ENCODE measurements at places on chromosomes 4 and X. TPM values are rescaled to one million over a fixed set of nuclear protein-coding genes. Genes with fewer than 3 reads are reported as not detected.

DNA sequence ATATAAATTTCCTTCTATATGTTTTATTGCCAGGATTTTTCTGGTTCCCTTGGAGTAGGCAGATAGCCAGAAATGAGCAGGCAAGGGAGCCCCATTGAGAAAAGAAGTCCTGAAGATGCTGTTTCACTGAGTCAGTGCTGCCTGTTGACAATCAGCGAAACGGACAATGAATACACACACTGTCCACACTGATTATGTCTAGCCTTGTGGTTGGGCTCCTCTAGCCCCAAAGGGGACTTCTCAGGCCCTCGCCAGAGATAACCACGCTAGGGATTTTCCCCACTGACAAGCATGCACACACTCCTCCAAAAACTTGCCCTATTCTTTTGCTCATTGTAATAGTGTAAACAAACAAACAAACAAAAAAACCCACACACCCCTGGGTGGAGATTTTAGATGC lies 369.3 kb downstream of the DMD start:
- H3K36me3 ChIP-seq, result no peaks in the 10 kb centered on the region
- DNase-seq, result no peak
- H3K27ac ChIP-seq, result no peak overlapping the region
- H3K4me3 ChIP-seq, result no peak overlapping the region
- H3K4me1 ChIP-seq, result no peaks in the 10 kb centered on the region

GRCh38 chr4:78863991-78864390 lies 75.2 kb downstream of the PAQR3 start:
- H3K4me1 ChIP-seq, result no peaks in the 10 kb centered on the region
- no peak overlapping the region for H3K27ac ChIP-seq
- H3K27me3 ChIP-seq, result no peaks in the 10 kb centered on the region
- no peak overlapping the region for H3K4me3 ChIP-seq
- DNase-seq, result no peak
- no peaks in the 10 kb centered on the region for H3K36me3 ChIP-seq

DNA sequence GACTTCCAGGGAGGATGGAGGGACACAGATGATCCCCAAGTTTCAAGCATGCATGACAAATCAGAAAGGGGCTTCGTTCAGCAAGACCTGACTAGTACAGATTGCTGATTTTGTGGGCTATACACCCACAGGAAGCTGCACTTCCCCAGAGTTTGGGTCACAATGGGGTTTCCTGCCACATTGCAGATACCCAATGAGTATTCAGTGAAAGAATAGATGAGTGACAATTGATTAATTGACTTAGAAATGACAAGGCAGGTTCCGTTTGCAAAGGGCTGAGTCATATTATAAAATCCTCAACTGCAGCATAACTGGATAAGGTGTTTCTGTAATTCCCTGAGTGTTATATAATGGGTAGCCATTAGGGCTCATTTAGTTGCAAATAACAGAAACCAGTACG lies 146.6 kb upstream of the TBL1X start:
- H3K27me3 ChIP-seq, result no peaks in the 10 kb centered on the region
- no peak for DNase-seq
- H3K27ac ChIP-seq, result no peak overlapping the region
- no peak overlapping the region for H3K4me3 ChIP-seq

DNA sequence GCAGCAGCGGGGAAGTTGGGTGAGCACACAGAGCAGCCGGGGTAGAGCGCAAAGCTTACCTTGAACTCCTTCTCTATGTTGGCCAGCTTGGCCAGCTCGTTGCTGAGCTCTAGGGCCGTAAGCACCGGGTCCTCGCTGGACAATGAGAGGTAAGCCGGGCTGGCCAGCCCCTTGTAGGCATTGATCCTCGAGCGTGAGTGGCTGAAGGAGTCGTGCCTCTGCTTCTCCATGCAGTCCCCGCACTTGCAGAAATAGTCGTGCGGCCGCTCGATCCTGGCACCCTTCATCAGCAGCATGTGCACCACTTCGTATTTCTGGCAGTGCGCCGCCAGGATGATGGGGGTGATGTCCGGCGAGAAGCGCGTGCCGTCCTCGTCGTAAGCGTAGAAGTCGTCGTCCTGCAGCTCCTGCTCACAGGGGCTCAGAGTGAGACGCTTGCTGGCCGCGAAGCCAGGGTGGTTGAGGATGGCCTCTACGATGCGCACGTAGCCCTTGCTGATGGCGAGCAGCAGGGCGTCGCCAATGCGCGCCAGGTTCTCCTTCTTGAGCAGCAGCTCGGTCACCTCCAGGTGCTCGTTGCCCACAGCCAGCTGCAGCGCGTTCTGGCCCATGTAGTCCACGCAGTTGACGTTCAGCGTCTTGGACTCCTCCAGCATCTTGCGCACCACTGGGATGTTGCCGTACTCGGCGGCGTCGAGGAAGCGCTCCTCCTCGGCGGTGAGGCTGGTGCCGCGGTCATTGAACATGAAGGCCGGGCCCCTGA lies 19.5 kb downstream of the TRPC3 start:
- no peaks in the 10 kb centered on the region for H3K36me3 ChIP-seq
- H3K4me1 ChIP-seq, result no peaks in the 10 kb centered on the region
- H3K4me3 ChIP-seq, result no peak overlapping the region

DNA sequence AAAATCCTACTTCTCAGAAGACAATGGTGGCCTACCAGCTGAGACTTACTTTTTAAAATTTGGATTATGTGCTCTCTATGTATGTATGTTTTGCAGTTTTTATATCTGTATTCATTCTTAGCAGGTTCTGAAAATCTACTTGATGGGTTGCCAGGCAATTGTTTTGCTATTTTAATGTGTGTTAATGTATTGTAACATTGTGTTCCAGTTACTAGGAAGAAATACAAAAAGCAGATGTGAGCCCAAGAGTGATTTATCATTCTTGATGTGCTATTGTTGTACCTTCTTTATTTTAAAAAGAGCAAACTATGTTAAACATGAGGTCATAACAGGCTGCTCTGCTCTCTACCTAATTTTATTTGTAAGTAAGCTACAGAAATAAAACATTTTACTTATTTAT lies 81.9 kb downstream of the REPS2 start:
- H3K36me3 ChIP-seq, result no peaks in the 10 kb centered on the region
- no peak overlapping the region for H3K27ac ChIP-seq
- H3K27me3 ChIP-seq, result no peaks in the 10 kb centered on the region
- H3K4me1 ChIP-seq, result no peaks in the 10 kb centered on the region

- no peak overlapping the region for H3K4me3 ChIP-seq
- no peak overlapping the region for H3K27ac ChIP-seq
- H3K36me3 ChIP-seq, result no peaks in the 10 kb centered on the region
- no peak for DNase-seq
These were observed 390.9 kb downstream of the TEX13C start for GRCh38 chrX:125710403-125711062.

- H3K27ac ChIP-seq, result no peak overlapping the region
- no peaks in the 10 kb centered on the region for H3K27me3 ChIP-seq
- no peak for DNase-seq
- no peaks in the 10 kb centered on the region for H3K4me1 ChIP-seq
- peaks cover 40% of the 10 kb centered on the region for H3K36me3 ChIP-seq
These were observed 59.3 kb downstream of the JADE1 start for GRCh38 chr4:128868758-128869157.

GRCh38 chrX:46579250-46579649 lies 5.7 kb downstream of the CHST7 start:
- H3K27me3 ChIP-seq, result no peaks in the 10 kb centered on the region
- DNase-seq, result no peak
- no peak overlapping the region for H3K4me3 ChIP-seq
- H3K27ac ChIP-seq, result no peak overlapping the region
- no peaks in the 10 kb centered on the region for H3K4me1 ChIP-seq

- no peak overlapping the region for H3K4me3 ChIP-seq
- no peaks in the 10 kb centered on the region for H3K36me3 ChIP-seq
- H3K27ac ChIP-seq, result no peak overlapping the region
- H3K27me3 ChIP-seq, result no peaks in the 10 kb centered on the region
- no peak for DNase-seq
These were observed 1839.5 kb upstream of the PCDH10 start for GRCh38 chr4:131309628-131310027.

- H3K36me3 ChIP-seq, result no peaks in the 10 kb centered on the region
- no peak overlapping the region for H3K4me3 ChIP-seq
- H3K4me1 ChIP-seq, result no peaks in the 10 kb centered on the region
- no peak overlapping the region for H3K27ac ChIP-seq
These were observed 72.0 kb upstream of the GPRIN3 start for GRCh38 chr4:89379511-89380044.

DNA sequence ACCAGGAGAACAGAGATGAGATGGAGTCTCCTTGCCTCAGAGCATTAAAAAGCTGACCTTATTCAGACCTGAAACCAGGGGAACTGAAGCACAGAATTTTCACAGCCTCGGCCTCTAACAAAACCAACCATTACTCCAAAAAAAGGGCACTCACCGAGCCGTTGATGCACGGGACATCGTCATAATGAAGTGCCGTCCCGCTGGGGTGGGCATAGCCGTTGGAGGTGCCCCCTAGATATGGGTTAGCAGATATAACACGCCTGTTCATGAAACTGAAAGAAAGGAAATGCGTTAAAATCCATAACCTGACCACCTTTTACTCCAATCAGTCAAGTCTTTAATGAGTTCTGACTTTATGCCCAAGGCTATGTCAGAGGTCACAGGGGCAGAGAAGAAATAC lies 153.6 kb downstream of the AFAP1 start:
- no peaks in the 10 kb centered on the region for H3K27me3 ChIP-seq
- peaks cover 20% of the 10 kb centered on the region for H3K4me1 ChIP-seq
- no peak overlapping the region for H3K4me3 ChIP-seq
- H3K27ac ChIP-seq, result no peak overlapping the region
- no peak for DNase-seq

DNA sequence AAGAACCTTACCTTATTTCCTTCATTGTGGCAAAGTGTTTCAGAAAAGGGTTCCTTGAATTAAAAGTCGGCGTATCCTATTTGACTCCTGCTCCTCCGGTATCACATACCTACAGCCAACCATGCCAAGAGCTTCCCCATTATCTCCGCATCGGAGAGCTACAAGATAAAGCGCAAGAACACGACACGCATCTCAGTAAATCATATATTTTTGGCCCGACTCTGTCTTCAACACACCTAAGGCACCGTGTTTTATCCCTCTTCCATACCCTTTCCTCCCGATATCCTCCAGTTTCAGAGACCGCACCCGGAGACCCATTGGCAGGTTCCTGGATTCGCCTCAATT lies 497 bp upstream of the THAP9 start:
- peak overlapping the region; percentile 82 for H3K27ac ChIP-seq
- DNase-seq, result no peak
- H3K36me3 ChIP-seq, result peaks cover 4% of the 10 kb centered on the region
- peaks cover 17% of the 10 kb centered on the region for H3K4me1 ChIP-seq
- H3K27me3 ChIP-seq, result no peaks in the 10 kb centered on the region

DNA sequence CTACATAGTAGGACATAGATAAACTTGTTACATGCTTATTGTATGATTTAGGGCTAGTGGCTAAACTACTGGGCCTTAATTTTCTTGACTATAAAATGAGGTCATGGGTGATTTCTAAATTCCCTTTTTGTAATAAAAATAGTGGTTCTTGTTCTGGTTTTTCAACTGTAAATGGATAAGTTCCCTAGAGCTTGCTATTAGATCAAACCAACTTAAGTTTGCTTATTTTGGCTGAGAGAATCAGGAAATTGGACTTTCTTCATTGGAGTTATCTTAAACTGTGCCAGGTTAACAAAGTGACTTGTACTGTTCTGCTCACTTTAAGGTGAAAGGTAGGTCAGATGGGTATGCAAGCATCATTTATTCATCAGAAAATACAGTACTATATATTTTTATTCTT lies 78.3 kb downstream of the PDLIM5 start:
- H3K27me3 ChIP-seq, result no peaks in the 10 kb centered on the region
- no peak overlapping the region for H3K27ac ChIP-seq
- H3K36me3 ChIP-seq, result no peaks in the 10 kb centered on the region
- no peak overlapping the region for H3K4me3 ChIP-seq

DNA sequence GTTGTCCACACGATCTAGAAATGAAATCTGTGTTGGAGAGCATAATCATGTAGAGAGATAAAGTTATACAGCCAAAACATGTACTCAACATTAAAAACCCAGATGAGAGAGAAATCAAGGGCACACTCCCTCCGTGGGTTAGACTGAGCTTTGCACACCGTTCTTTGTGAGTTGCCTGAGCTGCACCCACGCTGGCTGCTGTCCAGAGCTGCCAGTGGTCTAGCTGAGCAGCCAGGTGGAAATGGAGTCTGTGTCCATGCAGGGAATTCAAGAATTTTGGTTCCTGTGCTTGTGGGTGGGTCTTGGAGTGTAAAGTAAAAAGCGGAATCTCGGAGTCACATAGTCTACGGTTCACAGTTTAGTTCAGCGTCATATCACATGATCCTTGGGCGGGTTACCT lies 84.6 kb downstream of the GPR143 start:
- H3K27me3 ChIP-seq, result no peaks in the 10 kb centered on the region
- no peak overlapping the region for H3K27ac ChIP-seq
- no peaks in the 10 kb centered on the region for H3K36me3 ChIP-seq
- no peak overlapping the region for H3K4me3 ChIP-seq

DNA sequence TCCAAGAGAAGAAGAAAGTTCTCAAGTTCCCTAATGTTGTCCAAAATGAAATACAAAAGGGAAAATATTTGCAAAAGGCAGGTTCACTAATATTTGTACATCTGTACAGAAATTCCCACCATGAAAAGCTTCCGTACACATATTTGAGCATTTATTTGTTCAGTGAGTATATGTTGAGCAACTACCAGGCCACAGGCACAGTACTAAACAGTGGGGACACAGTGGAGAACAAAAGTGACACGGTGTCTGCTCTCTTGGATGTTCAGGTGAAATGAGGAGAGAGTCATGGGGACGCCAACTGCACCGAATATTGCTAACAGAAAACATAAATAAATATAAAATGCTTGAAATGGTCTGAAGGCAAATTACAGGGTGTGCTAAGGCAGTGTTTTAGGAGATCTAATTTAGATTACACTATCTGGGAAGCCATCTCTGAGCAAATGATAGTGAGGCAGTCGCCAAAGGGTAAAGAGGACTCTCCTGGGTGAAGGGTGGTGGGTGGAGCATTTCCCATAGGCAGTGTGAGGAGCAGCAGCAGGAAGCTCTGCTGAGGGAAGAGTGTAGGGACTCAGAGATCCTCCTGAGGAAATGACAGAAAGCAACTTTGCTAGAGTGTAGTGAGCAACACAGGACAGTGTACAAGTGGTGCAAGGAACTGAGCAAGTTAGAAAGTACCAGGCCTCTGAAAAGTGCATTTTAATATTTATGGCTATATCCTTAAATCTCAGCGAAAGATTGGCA lies 375.2 kb downstream of the GALNTL6 start:
- no peaks in the 10 kb centered on the region for H3K36me3 ChIP-seq
- H3K27me3 ChIP-seq, result no peaks in the 10 kb centered on the region
- no peaks in the 10 kb centered on the region for H3K4me1 ChIP-seq

- H3K27me3 ChIP-seq, result no peaks in the 10 kb centered on the region
- no peaks in the 10 kb centered on the region for H3K36me3 ChIP-seq
These were observed 95.8 kb upstream of the TET2 start for GRCh38 chr4:105050896-105051295.

NMU gene
- total RNA-seq, result not detected

NELFA gene
- total RNA-seq, result 27.3 TPM

SH3D19 gene
- 123 TPM for total RNA-seq

MMRN1 gene
- 325 TPM for total RNA-seq

PPP4R3C gene
- total RNA-seq, result not detected

CHRDL1 gene
- 75.8 TPM for total RNA-seq

PPEF1 gene
- total RNA-seq, result not detected

HHIP gene
- total RNA-seq, result 0.45 TPM

CYLC1 gene
- total RNA-seq, result not detected

CLTRN gene
- total RNA-seq, result 0.40 TPM

NSDHL gene
- total RNA-seq, result 17.9 TPM

All from thyroid gland (tissue), 4 donors.